Panc1 (cell line): ENCODE measurements at places on chromosomes 5 and 9.

DNA sequence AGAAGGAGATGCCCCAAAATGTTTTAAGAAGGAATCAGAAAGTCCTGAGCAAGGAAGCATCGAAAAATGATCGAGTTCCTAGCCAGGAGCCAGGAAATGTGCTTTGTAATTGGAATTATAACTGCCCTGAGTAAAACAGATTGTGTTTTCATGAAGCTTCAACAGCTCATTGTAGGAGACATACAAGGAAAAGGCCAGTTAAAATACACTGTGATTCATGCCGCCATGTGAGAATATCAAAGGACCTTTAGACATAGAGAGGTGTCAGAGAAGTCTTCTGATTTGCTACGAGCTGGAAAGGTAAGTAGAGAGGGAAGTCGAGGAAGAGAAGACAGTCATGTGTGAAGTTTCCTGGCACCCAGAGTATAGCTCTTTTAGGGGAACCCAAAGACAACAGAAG is 60.9 kb downstream of the NR3C1 start:
- DNase-seq, result no peak

DNA sequence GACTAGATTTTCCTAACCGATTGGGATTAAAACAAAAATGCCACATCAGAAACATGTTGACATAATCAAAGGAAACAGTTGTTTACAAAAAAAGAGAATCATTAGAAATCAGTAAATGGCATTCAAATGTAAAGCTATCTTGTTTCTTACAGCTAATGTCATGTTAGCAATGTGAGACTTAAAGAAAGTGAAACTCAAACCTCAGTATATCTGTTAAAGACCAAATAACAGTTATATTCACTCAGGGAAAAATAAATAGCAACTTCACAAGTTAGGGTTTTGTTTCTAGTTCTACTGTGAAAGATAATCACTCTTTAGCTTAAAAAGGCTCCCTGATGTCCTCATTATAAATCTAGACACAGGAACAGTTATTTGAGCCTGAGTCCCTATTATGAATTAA is 189.3 kb upstream of the EFNA5 start:
- no peak for DNase-seq

DNA sequence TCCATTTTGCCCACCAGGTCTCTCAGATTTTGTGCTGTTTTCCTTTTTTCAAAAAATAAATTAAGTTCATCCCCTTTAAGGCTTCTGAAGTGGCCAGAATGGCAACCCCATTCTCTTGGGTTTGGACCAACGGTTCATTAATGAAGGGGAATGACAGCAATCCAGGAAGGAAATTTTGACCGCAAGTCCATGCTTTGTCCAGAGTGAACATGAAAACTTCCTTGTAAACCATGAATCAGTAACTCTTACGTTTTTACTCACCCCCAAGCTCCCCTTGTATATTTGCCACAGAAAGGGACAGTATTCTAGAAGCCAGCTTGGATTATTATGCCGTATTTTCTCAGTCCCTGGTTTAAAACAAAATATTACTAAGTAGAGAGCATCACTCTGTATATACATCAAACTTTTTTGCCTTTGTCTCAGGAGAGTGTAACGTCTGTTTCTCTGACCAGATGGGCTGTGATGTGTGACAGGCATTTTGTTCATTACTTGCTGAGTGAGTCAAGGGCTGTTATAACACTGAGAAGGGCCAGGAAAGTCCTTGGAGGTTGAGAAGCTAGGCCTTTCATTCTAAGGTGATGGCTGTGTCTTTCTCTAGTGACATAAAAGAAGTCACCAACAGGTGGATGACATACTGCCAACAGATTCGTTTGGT is 148.2 kb downstream of the SMARCA2 start:
- no peak for DNase-seq

GRCh38 chr9:98081477-98082219 is 25.1 kb downstream of the NANS start:
- no peak for DNase-seq

DNA sequence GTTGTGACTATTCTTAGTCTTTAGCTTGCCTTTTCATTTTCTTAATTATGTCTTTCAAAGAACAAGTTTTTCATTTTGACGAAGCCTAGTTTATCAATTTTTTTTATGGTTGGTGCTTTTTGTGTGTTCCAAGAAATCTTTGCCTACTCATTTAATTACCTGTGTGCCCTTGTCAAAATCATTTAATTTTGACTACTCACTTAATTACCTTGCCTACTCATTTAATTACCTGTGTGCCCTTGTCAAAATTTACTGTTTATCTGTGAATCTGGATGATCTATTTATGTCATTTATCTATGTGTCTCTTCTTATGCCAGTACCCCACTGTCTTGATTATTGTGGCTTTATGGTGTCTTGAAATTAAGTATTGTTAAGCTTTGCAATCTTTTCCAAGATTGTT is 63.9 kb downstream of the MTAP start:
- no peak for DNase-seq

- DNase-seq, result no peak
Observed at GRCh38 chr5:21173036-21173435, 1185.0 kb upstream of the CDH18 start.

- peak; percentile 85 for DNase-seq
Observed at GRCh38 chr5:142024771-142025304, 12.0 kb upstream of the GNPDA1 start.

- no peak for DNase-seq
Observed at GRCh38 chr5:105730982-105731381, 1939.8 kb downstream of the EFNA5 start.

GRCh38 chr9:121577166-121577565 is 74.3 kb upstream of the DAB2IP start:
- no peak for DNase-seq

DNA sequence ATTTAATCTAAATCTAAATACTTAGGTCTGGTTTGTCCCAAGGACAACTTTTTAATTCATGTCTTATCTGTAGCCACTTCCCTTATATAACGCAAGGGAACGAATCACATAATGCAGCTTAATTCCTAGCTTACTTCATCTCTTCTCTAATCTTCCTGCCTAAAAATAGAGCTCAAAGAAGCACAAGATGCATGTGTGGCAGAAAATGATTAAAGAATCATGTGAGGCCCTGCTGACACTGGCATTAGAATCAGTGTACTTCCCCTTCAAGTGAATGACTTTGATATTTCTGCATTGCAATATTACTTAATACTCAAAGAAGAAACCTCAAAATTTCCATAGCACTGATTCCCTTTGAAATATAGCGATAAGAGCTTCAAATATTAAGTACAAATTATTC is 317.9 kb upstream of the FTMT start:
- DNase-seq, result no peak
